ENCODE measurements at places on chromosomes 7 and 10.

DNA sequence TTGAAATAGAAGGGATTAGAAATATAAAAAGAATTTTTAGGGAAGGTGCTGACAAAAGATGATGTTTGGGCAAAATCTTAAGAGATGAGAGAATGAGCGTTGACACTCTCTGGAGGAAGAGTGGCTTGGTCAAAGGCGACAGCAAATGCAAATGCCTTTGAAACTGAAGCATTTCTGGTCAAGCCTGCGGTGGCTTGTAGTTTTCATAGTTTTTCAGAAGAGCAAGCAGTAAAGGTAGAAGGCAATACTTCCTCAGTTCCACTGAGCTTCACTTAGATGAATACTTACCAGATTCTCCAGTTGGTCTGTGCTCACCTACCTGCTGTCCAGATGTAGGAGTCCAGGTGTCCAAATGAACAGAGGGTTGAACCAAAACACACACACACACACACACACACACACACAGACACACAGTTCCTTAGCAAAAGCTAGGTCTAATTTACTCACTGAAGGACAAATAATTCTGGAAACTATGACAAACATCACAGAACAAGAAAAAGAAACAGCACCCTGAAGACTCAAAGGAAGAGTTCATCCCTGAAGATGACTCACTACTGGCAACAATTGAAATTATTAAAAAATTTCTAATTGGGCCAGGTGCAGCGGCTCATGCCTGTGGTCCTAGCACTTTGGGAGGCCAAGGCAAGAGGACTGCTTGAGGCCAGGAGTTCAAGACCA, 12.1 kb upstream of the STK17A start:
- no peak for DNase-seq

GRCh38 chr7:41771717-41772116, 68.8 kb upstream of the INHBA start:
- no peak for DNase-seq

- DNase-seq: no peak
These were observed 12.8 kb upstream of the KAT6B start for GRCh38 chr10:74813381-74814259.

DNA sequence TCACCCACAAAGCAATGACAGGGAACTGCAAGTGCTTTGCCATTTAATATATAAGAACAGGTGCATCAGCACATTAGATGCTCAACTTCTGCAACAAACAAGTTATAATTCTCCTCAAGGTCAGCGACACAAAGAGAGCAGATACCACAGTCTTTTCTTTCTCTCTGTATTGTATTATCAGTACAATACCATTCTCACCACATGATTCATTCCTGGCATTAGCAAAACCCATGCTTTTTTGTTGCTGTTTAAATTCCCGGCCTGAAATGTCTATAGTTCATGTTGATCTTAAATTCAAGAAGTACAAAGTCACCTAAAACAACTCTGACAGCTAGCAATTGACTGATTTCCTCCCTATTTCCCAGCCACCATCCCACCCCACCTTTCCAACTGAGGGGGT, 111.8 kb upstream of the FEZF1 start:
- DNase-seq: no peak

- no peak for DNase-seq
These were observed 7.3 kb upstream of the KLHDC10 start for GRCh38 chr7:130063036-130063435.

DNA sequence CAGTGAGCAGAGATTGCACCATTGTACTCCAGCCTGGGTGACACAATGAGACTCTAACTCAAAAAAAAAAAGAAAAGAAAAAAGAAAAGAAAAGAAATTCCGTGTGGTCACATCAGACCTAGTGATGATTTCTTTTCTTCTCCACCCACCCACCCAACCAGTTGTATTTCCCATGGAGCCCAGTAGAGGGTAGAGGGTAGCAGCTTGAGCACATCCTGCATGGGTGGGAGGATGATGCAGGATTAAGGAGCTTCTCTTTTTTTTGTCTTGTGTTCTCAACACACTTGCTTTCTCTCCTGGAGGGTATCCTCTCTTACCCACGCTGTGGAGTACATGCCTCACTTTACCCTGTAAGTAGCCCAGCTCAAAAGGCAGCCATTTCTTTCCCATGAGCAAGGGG, 118.6 kb upstream of the CARD11 start:
- DNase-seq: no peak

- DNase-seq: no peak
These were observed 455.6 kb upstream of the FZD8 start for GRCh38 chr10:36097696-36098095.
